ENCODE measurements at places on chromosomes 2 and 18.

- no peak for DNase-seq
Measured at GRCh38 chr2:4018535-4018934, 315.2 kb downstream of the DCDC2C start.

DNA sequence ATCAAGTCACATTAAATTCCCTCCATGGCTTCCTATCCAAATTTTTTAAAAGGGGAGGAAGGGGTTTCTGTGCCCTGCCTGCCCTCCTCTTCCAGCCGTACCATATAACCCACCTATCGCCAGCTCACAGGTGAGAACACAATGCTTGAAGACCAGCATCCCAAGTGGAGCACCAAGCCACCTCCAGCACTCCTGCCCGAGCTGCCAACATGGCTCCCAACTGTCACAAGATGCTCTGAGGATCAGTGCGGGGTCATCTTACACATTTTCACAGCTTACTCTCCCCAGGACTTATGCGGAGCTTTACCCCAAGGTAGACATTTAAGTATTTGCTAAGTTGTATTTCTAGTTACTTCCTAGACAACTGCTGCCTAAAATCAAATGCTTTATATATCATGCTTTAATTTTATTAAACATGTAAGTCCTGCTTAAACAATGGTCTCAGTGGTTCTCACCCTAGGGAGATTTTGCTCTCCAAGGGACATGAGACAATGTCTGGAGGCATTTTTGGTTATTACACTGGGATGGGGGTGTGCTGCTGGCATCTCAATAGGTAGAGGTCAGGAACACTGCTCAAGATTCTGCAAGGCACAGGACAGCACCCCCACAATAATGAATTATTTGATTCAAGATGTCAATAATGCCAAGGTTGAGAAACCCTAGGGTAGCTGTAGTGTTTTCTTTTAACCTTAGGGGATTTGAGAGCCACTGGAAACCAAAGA, 45.8 kb downstream of the SF3B1 start:
- DNase-seq = no peak

DNA sequence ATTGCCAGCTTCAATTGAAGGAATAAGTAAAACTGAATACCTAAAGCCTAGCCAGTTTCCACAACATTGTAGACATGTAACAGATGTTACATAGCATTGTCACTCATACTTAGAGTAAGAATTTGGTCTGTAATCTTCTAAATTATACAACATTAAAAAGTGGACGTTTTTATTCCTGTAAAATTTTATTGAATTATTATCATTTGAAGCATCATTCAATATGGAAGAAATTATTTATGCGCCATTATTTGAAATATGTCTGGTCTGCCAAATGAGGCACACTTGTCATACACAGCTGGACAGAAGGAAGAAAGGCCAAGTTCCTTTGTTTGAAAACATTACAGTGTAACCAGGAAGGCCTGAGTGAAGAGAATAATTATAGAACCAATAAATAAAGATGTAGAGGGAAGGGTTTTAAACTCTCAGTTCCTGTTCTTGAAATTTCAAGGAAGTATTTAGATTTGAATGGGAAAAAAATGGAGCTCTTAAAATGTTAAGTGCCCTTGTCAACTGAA, 575.5 kb downstream of the LRRTM4 start:
- no peak for DNase-seq

DNA sequence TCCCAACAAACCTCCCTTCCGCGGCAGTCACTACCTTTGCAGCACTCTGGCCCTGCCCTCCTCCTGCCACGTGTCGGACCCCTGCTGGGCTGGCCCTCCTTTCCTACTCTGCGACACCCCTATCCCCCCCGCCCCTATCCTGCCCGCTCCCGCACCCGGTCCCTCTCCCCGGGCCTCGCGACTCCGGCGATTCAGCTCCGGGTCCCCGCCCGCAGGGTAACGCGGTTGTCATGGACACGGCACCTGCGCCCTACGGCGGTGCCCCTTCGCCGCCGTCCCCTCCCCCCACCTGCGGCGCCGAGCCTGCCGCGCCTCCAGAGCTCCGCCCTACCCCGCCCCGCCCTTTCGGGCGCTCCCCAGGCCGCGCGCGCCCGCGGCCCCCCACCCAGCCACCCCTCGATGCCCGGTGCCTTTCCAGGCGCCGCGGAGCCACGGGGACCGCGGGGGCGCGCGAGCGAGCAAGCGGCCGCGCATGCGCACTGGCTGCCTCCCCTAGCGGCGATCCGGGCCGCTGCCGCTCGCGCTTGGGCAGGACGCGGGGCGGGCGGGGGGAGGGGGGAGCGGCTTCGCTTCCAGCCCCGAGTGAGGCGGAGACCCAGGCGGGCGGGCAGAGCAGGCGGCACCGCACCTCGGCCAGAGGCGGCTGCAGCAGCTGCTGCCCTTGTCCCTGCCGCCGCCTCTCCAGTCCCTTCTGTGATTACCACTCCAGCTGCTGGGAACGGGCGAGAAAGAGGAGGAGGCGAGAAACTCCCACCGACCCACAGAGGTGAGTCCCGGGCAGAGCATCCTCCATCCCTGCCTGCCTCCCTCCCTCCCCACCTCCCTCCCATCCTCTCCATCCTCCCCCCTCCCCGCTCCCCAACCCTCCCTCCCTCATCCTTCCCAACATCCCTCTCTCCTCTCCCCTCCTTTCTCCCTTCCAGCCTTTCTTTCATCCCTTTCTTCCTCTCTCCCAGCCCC, at the start of gene CTNNA2:
CTNNA2 (plus strand) TSS at position 610 of the 960 bp plus-strand sequence.
- DNase-seq = no peak

- no peak for DNase-seq
Measured at GRCh38 chr18:78704971-78705461, 274.6 kb upstream of the SALL3 start.

GRCh38 chr2:206474099-206474498, 30.8 kb downstream of the ADAM23 start:
- DNase-seq = no peak

DNA sequence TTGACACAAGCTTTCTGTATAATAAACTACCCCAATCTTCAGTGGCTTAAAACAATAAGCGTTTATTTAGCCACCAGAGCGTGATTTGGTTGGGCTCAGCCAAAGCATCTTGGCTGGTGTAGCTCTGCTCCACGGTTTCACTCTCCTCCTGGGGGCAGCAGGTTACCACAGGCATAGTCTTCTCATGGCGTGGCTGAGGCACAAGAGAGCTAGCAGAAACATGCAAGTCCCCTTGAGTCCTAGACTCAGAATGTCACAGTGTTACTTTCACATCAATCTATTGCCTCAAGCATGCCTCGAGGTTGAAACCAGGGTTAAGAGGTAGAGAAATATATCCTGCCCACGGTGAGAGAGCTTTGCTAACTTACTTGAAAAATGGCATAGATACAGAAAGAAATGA, 19.9 kb upstream of the SLC9A2 start:
- DNase-seq = no peak

DNA sequence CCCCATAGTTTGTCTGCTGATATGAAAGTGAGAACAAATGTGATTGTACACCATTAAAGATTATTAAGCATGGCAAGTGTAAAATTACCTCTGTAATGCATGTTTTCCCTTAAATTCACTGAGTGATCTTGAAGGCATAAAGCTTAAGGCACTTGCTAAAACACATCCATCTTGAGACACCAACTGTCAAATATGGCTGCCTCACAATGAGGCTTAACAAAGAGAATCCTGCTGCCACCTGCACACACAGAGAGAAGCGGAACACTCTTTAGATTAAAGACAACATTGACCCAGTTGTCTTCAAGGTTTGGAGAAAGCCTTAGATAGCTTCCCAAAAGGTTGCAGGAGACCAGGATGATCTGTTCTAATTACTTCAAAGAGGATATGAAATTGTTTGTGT, 803.6 kb upstream of the GYPC start:
- no peak for DNase-seq

DNA sequence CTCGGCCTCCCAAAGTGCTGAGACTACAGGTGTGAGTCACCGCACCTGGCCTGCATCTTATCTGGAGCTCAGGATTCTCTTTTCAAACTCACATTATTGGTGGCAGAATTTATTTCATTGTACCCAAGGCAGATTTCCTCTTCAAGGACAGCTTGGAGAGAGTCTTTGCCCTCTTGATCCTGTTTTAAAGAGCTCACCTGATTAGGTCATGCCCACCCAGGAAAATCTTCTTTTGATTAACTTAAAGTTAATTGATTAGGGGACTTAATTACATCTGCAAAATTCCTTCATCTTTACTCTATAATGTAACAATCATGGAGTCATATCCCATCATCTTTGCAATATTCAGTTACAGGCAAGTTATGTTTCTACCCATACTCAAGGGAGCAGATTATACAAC, 346.4 kb downstream of the EPHA4 start:
- DNase-seq = no peak

GRCh38 chr18:68316636-68317035, 398.3 kb downstream of the TMX3 start:
- no peak for DNase-seq

GRCh38 chr2:70832386-70832785, 3.2 kb downstream of the CD207 start:
- no peak for DNase-seq

DNA sequence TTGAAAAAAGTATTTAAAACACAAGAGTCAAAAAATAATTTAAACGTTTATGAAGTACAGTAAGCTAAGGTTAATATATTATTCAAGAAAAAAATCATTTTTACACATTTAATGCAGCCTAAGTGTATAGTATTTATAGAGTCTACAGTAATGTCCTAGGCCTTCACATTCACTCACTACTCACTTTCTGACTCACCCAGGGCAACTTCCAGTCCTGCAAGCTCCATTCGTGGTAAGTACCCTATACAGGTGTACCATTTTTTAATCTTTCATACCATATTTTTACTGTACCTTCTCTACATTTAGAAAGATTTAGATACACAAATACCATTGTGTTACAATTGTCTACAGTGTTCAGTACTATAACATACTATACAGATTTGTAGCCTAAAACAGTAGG, 20.9 kb upstream of the RPRD1A start:
- no peak for DNase-seq

DNA sequence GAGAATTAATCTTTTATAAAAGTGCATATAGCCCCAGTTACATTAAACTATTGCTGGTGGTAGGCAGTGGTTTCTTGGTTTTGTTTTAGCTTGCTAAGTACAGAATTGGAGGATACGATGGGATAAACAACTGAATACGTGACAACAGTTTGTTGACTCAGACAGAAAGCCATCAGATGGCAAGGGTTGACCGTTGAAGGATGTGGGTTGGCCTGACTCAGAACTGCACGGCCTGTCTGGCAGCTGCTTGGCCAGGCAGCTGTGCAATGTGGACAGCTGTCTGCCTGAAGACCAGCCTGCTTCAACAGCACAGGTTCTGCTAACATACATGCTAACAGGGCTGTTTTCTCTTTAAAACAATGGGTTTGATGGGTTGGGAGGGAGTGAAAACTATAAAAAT, 46.6 kb downstream of the PRKRA start:
- no peak for DNase-seq

DNA sequence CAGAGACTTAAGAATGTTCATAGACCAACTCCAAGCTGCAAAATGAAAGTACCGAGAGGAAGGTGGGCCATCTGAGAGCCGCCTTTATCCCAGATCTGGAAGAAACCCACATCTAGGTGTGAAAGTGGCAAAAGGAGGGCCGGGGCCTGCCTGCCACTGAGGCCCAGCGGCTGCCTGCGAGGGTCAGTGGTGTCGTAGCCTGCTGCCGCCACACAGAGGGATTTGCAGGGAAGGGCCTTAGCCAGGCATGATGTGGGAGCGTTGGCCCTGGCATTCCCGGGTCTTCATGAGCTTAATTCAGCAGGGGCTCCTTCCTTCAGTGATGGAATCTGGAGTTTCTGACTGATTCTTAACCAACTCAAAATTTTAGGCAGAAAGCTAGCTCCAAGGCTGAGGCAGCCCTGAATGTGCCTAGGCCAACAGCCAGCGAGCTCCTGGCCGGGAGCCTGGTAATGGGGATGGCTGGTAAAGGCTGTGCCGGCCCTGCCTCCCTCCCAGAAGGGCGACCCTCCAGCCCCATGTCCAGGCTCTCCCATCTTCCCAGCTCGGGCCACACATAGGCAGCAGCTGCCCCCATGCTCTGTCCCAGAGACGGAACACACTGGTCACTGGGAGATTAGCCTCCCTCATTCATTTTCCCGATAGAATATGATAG, 230.1 kb downstream of the AGAP1 start:
- no peak for DNase-seq

DNA sequence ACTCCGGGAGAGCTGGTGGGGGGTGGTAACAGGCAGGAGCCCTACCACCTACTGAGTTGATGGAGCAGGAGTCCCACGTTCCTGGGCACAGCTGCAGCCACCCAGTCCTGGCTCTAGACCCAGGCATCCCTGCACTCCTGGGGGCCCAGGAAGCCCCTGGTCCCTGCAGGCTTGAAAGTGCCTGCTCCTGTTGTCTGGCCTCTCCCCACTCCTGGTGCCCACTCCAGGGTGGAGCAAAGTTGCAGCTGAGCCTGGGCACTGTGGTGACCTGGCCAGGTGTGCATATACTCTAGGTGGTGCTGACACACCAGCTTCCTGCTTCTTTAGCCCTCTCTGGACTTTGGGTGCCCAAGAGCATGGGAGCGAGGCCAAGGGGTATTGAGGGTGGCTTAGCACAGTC, 119.0 kb upstream of the SLC38A11 start:
- DNase-seq = no peak

DNA sequence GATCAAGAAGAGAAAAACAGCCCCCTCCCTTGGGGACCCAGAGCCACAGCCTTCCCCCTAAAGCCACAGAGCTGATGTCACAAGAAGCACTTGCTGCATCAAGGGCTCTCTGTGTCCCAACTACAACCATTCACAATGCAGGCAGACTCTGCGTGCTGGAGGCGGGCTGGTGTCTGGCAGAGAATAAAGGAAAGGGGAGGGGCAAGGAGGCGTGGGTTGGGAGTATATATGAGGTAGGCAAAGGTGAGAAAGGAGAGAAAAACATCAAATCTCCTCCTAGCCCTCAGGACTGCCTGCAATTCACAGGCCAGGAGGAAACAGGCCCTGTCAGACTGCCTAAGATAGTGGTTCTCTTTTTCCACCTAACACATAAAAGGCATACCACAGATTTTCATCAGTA, 48.8 kb upstream of the IHH start:
- DNase-seq = no peak

DNA sequence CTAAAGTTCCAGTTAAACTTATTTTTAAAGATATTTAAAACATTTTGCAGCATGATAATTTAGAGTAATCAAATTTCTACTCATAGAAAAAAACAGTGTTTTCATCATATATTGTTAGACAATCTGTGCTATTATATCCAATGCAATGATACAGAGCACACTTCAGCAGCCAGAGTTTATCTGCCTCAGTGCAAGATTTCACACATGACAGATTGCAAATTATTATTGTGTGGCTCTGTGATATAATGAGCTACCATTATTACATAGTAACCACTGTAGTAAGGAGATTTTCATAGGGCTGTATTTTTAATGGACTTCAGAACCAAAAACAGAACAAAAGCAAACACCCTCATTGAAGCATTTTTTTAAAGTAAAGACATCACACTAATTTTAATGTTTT, 762.4 kb downstream of the DSC3 start:
- DNase-seq = no peak

- DNase-seq = no peak
Measured at GRCh38 chr2:223056701-223057418, 4.9 kb downstream of the KCNE4 start.

DNA sequence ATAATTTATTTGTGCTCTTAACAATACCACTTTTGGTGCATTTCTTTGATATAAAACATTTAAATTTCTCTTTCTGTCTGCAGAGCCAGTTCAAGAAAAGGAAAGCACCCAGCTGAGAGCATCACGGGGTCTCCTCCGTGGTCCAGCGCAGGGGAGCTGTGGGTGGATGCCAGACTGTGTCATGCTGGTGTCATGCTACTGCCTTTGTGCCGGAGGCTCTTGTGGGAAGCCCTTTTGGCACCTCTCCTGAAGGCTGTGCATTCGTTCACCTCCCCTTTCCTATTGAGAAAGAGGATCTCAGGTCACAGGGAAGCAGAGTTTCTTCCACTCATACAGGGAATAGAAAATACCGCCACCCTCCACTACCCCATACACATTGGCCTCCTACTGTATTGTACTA, 450.4 kb downstream of the GALR1 start:
- DNase-seq = no peak
